Thoracic aorta (tissue), 2 donors: ENCODE measurements at places on chromosomes 2 and 18. TPM values are rescaled to one million over a fixed set of nuclear protein-coding genes. Genes with fewer than 3 reads are reported as not detected.

ITGB6 gene
- 0.99 TPM for total RNA-seq

DNA sequence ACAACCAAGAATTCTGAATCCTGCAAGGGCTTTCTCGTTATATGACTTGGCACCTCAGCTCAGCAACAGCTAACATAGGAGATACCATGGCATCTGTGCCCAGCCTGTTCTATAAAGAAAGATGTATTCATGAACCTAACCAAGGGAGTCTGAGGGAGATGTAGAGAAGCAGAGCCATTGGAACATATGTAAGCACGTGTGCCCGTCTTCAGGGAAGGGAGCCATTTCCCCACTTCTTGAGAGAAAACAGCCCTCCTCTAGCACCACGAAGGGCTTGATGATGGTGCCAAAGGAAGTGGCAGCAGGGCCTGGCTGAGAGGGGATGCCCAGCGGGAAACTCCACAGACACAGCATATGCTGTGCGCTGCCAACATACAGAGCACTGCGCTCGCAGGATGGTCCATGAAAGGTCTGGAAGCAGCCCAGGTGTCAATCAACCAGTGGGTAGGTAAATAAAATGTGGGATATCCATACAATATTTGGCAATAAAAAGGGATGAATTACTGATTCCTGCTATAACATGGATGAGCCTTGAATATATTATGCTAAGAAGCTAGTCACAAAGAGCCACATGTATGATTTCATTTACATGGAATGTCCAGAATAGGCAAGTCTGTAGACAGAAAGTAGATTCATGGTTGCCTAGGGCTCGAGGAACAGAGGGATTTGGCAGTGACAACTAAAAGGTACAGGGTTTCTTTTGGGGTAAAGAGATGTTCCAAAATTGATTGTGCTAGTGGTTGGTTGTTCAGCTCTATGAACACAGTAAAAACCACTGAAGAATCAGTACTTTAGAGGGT is 16.1 kb downstream of the TMEM247 start:
- peaks cover 7% of the 10 kb centered on the region for H3K4me1 ChIP-seq
- no peaks in the 10 kb centered on the region for H3K27me3 ChIP-seq
- no peak overlapping the region for H3K4me3 ChIP-seq
- no peak for DNase-seq
- no peak overlapping the region for H3K27ac ChIP-seq

GPR155 gene
- 6.6 TPM for total RNA-seq

TLX2 gene
- total RNA-seq: not detected

DNA sequence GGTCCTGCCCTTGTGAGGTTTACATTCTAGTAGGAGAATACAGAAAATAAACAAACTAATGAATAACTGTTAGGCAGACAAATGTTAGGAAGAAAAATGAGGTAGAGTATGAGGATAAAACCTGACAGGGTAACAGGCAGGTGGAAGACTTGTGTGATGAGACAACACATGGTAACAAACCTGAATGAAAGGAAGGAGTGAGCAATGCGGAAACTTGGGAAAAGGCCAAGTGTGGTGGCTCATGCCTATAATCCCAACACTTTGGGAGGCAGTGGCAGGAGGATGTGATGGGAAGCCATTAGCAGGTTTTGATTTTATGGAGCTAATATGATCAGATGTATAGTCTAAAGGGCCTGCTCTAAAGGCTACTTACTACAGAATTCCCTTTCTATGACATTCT is 74.2 kb downstream of the INO80D start:
- peaks cover 32% of the 10 kb centered on the region for H3K36me3 ChIP-seq
- no peak for DNase-seq
- H3K4me3 ChIP-seq: no peak overlapping the region
- H3K27me3 ChIP-seq: no peaks in the 10 kb centered on the region
- H3K4me1 ChIP-seq: no peaks in the 10 kb centered on the region
